ENCODE measurements at places on chromosomes 4 and X.

DNA sequence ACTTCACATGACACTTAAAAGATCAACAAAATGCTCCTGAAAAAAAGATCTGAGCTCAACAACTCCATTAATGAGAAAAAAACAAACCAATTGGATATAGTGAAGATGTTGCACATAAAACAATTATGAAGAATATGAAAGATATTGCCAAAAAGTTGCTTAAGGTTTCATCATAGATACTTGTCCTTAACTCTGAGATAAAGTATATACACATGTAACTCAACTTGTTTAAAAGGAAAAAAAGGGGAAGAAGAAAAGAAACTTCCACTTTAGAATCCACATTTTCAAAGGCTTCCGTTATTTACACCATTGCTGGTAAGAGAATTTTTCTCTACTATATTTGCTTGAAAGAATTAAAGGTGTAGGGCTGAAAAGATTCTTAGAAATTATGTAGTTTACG is 2.7 kb downstream of the AFAP1 start:
- DNase-seq, result no peak

- no peak for DNase-seq
Observed at GRCh38 chrX:40570346-40571093, 10.2 kb upstream of the ATP6AP2 start.

DNA sequence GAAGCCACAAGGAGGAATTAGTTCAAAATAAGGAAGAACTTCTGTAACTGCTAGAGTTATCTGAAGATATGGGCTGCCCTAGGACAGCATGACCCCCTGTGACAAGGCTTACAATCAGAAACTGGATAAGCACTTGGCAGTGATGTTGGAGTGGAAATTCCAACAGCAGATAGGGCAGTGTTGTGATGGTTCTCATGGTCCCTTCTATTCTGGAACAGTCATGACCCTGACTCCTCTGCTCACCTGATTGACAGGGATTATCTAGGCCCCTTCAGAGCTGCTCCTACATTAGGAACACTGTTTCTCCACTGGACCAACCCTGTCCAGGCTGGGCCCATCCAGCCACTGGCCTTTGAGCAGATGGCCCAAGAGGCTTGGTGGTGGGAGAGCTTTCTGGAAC is 17.9 kb downstream of the NALF2 start:
- no peak for DNase-seq

DNA sequence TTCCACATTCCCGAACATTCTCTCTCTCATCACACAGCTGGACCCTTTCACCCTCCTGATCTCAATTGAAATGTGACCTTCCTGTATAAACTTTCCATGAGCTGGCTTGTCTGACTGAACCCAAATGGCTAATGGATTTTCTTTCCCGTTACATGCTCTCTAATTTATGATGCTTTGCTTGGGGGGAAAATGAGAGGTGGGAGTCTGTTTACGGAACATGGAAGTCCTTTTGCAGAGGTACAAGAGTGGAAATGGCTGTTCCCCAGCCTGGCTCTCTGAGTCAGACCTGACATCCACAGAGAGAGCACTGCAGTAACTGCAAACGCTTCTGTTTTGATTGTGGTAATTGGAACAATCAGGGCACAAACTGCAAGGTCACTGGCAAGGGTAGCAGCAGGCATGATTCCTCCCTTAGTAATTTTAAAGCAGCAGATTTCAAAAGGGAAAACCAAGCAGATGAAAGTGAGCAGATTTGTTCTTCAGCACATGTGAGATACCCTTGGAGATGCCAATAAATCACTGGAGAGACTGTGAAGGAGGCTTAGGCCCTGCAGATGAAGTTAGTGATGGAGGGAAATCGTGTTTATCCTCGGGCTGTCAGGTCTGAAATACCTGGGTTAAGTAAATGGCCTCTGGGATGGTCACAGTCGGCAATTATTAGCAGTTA is 83.9 kb downstream of the SNCA start:
- no peak for DNase-seq

- DNase-seq, result no peak
Observed at GRCh38 chrX:107522901-107523300, 73.4 kb downstream of the FRMPD3 start.

DNA sequence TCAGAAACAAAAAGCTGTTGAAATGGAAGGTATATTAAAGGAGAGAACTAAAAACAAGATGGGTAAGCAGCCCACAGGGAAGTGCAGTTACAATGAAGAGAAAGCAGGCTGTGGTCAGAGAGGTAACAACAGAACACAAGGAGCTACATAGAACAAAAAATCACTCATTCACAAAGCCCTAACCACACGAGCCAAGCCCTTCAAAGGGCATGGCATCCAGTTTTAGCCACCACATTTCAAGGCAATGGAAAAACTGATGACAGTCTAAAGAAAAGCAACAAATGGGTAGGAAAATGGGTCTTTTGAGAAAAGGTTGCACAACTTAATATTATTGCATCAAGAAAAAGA is 37.5 kb downstream of the KDR start:
- no peak for DNase-seq

- DNase-seq, result no peak
Observed at GRCh38 chr4:115113506-115114106, at the start of gene NDST4. Gene NDST4 (minus strand): TSS chr4:115113620. CDS start chr4:115077036, 36,584 bp downstream.

GRCh38 chr4:19508442-19508841 is 743.3 kb upstream of the SLIT2 start:
- no peak for DNase-seq

DNA sequence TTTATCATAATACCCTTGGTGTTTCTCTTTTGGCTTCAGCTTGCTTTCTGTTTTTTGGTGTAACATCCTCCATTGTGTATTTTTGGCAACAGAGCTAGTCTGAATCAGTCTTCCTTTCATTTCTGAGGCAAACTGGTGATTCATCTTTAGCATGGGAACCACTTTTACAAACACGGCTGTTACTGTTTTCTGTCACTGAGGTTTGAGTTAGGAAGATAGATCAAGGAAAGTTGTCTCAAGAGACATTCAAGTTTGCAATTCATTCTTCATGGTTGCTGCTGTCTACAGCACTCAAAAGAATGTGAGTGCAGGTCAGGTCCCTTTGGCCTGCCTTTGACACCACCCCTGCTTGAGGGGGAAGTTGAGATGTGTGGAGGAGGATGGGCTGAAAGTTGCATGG is 36.3 kb downstream of the IL21 start:
- DNase-seq, result no peak

- DNase-seq, result no peak
Observed at GRCh38 chrX:136168929-136169735, 21.8 kb downstream of the FHL1 start.

GRCh38 chrX:87105131-87105530 is 412.5 kb upstream of the KLHL4 start:
- no peak for DNase-seq

DNA sequence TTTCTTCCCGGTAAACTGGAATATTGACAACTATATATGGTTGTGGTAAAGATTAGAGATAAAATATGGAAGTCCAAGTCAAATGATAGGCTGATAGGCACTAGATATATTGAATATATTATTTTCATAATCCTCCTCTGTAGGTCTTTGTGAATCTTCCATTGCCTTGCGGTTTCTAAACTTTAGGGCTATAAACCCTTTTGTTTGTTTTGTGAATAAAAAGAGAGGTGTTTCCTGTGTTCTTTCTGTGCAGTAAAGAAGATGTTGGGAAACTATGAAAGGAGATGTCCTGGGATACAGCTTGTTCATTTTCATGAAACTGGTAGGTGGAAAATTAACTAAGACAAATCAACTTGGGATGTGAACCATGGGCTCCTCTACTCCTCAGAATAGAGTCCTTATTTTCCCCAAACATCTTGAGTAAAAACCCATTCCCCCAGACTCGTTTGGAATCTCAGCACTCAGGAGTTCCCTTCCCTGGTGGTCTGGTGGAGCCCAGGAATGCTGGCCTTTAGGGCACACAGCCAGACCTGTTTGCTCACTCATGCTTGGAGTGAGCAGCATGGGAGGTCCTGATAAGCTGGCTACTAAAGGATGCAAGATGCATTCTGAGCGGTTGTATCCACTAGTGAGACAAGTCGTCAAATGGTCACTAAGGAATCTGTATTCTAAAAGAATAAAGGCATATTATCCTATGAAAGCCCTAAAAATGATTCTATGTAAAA is 22.2 kb downstream of the PRDM8 start:
- no peak for DNase-seq

- DNase-seq, result no peak
Observed at GRCh38 chr4:150181536-150181935, 103.3 kb downstream of the DCLK2 start.

- DNase-seq, result no peak
Observed at GRCh38 chr4:7864685-7865084, 75.0 kb downstream of the AFAP1 start.

GRCh38 chr4:42616572-42616971 is 40.3 kb downstream of the ATP8A1 start:
- no peak for DNase-seq

- DNase-seq, result no peak
Observed at GRCh38 chr4:951594-952468, 19.6 kb downstream of the TMEM175 start.

- no peak for DNase-seq
Observed at GRCh38 chrX:70336767-70337166, 46.9 kb downstream of the KIF4A start.

- no peak for DNase-seq
Observed at GRCh38 chr4:82038936-82039335, 334.9 kb downstream of the HNRNPD start.

GRCh38 chr4:8538703-8539567 is 41.3 kb upstream of the GPR78 start:
- no peak for DNase-seq

DNA sequence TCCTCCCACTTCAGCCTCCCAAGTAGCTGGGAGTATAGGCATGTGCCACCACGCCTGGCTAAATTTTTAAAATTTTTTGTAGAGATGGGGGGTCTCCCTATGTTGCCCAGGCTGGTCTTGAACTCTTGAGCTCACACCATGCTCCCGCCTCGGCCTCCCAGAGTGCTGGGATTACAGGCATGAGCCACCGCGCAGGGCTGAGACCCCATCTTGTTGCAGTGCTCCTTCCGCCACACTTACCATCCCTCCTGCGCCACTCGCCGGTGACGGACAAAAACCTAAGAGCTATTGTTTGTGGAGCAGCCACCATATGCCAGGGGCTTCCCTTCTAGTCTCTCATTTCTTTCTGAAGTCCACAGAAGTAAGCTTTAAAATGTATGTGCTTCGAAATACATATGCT is 34.5 kb downstream of the NSG1 start:
- DNase-seq, result no peak

GRCh38 chr4:105281124-105281415 is 134.4 kb downstream of the TET2 start:
- no peak for DNase-seq

GRCh38 chr4:113040793-113041192 is 8.7 kb upstream of the ANK2 start:
- DNase-seq, result no peak

DNA sequence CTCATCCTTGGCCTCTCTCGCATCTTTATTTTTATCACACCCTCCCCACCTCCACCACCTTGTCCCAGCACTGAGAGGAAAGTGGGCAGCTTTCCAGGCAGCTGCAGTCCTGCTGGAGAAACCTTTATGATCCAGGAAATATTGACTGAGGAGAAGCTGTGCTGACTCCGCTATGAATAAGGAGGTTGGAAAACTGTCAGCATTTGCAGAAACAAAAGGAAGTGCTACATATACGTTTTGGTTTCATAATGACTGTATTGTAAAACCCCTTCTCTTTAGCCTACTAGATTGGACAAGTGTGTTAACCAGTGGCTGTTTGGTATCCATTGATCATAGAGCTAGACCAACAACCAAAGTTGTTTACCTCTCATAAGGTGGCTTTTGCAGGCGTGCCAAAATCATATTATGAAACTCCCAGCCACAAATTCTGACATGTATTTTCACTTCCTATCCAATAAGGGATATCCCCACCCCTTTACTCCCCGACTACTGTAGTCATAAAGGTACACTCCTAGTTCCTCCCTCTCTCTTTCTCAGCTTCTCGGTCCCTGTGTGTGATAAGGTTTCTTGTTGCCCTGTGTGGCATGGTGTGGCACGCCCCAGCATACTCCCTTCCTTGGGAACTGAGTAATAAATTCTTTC is 88.4 kb downstream of the GPR143 start:
- DNase-seq, result no peak

DNA sequence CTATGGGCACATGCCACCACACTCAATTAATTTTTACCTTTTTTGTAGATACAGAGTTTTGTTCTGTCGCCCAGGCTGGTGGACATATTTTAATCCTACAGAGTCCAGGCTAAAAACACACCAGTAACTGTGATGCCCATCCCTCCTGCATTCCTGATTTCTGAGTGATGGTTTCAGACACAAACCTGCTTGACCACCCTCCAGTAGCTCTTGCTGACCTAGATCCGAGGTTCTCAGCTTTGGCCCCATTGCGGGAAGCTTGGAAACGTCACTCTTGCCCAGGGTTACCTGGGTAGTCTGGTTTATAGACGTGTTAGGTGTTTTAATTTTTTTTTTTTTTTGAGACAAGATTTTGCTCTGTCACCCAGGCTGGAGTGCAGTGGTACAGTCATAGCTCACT is 7.5 kb downstream of the CD99 start:
- DNase-seq, result no peak

GRCh38 chr4:88137112-88137511 is 21.3 kb downstream of the ABCG2 start:
- no peak for DNase-seq

- DNase-seq, result no peak
Observed at GRCh38 chrX:136646602-136647239, 1.2 kb upstream of the CD40LG start.

- no peak for DNase-seq
Observed at GRCh38 chr4:163195247-163195765, 28.6 kb upstream of the NAF1 start.

- no peak for DNase-seq
Observed at GRCh38 chr4:151291485-151291884, 14.5 kb downstream of the PRSS48 start.

DNA sequence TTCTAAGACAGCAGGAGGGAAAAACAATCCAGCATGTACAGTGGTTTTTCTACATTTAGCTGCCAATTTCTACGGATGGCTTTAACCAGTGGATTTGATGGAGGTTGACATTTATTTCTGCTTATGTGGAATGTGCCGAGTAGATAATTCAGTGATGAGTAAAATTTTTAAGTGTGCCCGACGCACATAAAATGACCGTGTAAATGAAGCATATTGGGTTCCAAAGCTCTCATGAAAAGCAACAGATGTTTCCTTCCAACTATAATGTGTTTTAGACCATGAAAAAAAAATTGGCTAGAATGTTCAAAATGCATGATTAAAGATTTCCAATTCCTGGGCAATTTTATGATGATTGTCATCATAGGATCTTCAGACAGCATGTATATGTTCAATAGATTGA is 14.1 kb downstream of the INPP4B start:
- no peak for DNase-seq
